AML-193 (cell line): ENCODE measurements at places on chromosomes 1 and 21.

DNA sequence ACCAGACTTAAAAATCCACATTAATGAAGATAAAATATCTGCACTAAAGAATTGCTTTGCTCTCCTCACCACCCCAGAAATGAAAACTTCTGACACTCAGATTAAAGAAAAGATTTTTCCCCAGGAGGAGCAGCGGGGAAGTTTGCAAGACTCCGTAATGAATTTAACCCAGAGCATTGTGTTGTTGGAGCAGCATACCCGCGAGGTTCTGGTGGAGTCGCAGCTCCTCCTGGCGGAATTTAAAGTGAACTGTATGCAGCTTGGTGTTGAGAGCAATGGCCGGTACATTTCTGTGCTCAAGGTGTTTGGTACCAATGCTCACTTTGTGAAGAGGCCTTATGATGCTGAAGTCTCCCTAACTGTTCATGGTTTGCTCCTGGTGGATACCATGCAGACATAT, 46.4 kb downstream of the VPS13D start:
- DNase-seq, result no peak

- DNase-seq, result no peak
Observed at GRCh38 chr1:117094841-117095604, 26.5 kb downstream of the TRIM45 start.

DNA sequence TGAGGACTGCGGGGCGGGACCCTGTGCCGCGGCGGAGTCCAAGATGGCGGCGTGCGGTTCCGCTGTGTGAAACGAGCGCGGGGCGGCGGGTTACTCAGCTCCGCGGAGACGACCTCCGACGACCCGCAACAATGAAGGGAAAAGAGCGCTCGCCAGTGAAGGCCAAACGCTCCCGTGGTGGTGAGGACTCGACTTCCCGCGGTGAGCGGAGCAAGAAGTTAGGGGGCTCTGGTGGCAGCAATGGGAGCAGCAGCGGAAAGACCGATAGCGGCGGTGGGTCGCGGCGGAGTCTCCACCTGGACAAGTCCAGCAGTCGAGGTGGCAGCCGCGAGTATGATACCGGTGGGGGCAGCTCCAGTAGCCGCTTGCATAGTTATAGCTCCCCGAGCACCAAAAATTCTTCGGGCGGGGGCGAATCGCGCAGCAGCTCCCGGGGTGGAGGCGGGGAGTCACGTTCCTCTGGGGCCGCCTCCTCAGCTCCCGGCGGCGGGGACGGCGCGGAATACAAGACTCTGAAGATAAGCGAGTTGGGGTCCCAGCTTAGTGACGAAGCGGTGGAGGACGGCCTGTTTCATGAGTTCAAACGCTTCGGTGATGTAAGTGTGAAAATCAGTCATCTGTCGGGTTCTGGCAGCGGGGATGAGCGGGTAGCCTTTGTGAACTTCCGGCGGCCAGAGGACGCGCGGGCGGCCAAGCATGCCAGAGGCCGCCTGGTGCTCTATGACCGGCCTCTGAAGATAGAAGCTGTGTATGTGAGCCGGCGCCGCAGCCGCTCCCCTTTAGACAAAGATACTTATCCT, 430 bp downstream of the RBM15 start:
- DNase-seq, result no peak

DNA sequence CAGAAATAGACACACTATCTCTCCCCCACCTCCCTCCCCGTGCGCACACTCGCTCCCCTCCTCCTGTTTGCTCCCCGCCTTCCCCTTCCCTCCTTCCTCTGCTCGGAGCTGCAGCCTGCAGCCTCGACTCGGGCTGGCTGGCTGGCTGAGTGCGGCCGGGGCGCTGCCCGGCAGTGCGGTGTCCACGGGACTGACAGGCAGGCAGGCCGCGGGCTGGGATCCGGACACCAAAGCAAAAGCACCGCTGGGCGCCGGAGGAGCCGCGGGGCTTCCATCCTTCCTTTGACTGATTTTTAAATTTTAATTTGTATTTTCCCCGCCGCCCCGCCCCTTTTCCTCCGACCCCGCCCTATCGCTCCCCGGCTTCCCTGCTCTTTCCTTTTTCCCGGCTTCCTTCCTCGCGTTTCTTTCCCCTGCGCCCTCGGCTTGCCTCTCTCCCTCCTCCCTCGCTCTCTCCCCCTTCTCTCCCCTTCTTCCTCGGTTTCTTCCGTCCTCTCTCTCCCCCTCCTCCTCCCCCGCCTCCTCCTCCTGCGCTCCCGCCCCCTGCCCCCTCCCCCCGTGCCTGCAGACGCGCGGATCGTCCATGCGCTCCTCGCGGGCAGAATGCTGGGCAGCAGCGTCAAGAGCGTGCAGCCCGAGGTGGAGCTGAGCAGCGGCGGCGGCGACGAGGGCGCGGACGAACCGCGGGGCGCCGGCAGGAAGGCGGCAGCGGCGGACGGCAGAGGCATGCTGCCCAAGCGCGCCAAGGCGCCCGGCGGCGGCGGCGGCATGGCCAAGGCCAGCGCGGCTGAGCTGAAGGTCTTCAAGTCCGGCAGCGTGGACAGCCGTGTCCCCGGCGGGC, 109.4 kb downstream of the NAV1 start:
- DNase-seq, result no peak

- DNase-seq, result no peak
Observed at GRCh38 chr1:20308569-20308968, 17.9 kb downstream of the VWA5B1 start.

GRCh38 chr1:231807541-231807940, 181.0 kb downstream of the DISC1 start:
- DNase-seq, result no peak

DNA sequence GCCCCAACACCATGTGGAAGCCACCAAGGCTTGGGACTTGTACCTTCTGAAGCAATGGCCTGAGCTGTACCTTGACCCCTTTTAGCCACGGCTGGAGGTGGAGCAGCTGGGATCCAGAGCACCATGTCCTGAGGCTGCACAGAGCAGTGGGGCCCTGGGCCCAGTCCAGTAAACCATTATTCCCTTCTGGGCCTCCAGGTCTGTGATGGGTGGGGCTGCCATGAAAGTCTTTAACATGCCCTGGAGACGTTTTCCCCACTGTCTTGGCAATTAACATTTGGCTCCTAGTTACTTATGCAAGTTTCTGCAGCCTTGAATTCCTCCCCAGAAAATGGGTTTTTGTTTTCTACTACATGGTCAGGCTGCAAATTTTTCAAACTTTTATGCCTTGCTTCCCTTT, 323.7 kb upstream of the ZP4 start:
- DNase-seq, result no peak

DNA sequence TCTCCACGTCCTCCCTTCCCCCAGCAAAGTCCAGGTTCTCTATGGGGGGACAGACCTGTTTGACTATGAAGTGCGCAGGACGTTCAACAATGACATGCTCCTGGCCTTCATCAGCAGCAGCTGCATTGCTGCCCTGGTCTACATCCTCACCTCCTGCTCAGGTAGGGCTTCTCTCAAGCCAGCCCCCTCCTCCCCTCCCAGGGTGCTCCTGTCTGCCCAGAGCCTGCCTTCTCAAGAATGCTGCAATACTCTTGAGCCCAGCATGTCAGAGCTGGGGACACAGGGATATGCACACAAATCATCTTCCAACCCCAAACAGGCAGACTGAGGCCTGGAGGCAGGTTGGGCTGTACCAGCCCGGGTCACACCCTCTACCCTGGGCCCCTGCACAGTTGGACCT, 35.4 kb downstream of the DISP3 start:
- no peak for DNase-seq

DNA sequence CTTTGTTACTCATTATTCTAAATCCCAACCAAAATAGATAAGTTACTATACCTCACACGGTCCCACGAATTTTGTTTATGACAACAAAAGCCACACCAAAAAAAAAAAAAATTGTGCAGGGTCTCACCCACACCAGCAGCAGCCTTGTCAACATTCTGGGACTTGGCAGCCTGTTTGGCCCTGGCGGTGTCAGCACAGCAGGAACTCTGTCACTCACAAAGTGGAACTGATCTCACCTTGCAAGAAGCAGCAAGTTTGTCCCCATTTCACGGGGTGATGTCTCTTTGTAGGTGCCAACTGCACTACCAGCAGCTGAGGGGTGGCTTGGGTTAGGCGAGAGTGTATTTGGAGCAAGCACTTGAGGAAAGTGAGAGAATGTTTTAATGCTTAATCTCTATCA, 75.0 kb upstream of the CHRM3 start:
- no peak for DNase-seq

DNA sequence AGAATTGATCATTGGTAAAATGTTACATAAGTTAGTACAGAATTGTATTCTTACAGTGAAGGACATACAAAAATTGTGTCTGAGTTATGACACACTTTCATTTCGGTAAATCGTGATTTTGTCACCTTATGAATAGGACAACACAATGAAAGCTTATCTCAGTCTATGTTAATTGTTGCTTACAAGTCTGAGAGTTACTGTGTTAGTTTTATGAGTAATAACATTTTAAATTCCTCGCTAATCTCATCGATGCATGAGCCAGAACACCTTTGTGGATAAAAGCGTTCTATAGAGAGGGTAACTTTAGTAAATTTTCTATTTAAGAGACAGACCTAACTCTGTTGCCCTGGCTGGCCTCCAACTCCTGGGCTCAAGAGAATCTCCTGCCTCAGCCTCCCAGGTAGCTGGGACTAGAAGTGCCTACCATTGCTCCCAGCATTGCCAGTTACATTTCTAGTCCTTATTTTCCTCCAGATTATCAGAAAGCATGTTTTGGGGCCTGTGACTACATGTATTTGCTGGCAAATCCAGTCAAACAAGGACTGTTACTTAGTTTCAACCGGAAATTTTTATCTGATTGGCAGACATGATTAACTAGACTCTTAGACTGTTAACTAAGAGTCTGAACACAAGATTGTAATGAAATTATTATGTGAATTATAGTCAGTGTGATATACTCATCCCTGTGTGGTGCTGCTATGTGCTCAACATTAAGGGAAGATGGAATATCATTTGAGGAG, 3.0 kb downstream of the PRRC2C start:
- no peak for DNase-seq

- DNase-seq, result no peak
Observed at GRCh38 chr1:199657449-199657848, 370.1 kb upstream of the NR5A2 start.

DNA sequence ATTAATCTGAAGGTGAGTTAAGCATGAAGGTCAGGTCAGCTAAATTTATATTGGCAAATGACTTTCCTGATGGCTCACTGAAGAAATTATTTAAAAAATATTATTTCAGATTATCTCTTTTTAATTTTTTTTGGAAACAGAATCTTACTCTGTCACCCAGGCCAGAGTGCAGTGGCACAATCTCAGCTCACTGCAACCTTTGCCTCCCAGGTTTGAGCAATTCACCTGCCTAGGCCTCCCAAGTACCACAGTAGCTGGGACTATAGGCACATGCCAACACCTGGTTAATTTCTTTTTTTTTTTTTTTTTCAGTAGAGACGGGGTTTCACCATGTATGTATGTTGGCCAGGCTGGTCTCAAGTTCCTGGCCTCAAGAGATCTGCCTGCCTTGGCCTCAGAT, 976.7 kb downstream of the TTLL7 start:
- DNase-seq, result no peak
